ENCODE measurements at places on chromosomes 16 and 17.
A peak's percentile ranks its signal among the peaks of the same experiment; 100 is the strongest.

- DNase-seq, result no peak
Measured at GRCh38 chr16:49643429-49644144, 212.3 kb downstream of the ZNF423 start.

GRCh38 chr17:73135766-73136165 lies 29.0 kb upstream of the SSTR2 start:
- no peak for DNase-seq

DNA sequence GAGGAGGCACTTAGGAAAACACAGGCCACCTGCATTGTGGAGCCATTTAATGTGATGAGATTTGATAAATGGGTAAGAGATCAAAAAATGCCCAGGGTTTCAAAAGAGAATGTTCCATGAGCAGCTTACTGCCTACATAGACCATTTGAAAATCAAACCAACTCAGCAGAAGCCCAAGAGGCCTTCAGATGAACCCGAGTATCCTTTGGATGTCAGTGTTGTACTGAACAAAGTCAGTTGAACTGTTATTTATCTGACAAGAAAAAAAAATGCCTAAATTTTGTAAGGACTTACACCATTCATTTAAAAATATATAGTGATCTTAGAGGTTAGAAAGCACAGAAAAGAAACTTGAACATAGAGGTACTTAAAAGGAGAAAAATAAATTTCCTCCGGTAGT lies 381.7 kb downstream of the ZFHX3 start:
- no peak for DNase-seq

- DNase-seq, result no peak
Measured at GRCh38 chr17:51352798-51353197, 92.5 kb downstream of the UTP18 start.

DNA sequence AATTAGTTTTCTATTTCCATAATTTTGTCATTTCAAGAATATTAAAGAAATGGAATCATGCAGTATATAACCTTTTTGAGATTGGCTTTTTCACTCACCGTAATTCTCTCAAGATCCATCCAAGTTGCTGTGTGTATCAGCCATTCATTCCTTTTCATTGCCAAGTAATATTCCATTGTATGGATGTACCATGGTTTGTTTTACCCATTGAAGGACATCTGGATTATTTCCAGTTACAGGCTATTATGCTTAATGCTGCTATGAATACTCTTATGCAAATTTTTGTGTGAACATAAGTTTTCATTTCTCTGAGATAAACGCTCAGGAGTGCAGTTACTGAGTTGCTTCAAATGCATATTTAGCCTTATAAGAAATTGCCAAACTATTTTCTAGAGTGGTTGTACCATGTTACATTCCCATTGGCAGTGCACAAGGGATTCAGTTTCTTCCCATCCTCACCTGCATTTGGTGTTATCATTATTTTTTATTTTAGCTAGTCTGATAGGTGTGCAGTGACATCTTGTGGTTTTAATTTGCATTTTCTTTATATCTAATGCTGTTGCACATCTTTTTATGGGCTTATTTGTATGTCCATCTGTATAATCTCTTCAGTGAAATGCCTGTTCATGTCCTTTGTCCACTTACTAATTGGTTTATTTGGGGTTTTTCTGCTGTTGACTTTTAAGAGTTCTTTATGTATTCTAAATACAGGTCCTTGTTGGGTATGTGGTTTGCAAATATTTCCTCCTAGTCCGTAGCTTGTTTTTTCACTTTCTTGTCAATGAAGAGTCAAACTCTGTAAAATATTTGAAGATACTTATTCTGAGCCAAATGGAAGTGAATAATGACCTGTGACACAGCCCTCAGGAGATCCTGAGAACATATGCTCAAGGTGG lies 32.7 kb downstream of the BMERB1 start:
- DNase-seq, result peak; percentile 22

DNA sequence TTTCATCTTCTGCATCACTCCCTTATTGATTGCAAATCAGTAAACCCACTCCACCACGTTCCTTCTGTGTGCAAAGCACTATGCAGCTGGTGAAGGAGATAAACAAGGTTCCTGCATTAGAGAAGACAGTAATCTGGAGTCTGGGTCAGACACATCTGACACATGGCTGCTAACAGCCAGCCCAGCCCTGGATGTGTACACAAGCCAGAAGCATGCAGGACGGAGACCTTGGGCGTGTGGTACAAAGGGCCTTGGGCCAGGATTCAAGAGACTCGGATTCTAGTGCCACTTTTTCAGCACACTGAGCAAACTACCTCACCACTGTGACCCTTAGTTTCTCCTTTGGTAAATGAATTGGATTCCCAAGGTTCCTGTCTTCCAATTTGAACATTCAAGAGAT lies 86.6 kb upstream of the DNAH9 start:
- DNase-seq, result no peak

DNA sequence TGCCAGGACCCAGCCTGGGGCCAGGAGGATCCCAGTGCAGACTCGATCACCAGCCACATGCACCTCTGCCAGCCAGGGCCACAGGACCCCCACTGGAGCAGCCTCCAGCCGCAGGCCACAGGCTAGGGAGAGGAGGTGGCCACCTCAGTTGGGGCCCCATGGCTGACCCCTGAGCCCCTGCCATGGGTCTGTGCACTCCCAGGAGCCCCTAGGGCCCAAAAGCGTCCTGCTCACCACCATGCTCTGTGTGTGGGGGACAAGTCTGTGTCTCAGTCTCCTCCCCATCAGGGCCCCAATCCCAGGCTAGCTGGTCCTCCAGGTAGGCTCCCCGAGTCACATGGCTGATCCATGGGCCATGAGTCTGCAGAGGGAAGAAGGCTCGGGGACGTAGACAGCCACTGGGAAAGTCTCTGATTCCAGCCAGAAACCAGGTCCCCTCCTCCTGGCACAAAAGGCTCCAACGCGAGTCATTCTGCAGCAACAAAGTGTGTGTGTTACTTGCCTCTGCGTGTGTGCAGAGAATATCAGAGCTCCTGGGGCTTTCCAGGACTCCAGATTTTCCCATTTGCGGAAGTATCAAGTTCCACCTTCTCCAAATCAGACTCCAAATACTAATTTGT lies 6.1 kb upstream of the PRSS8 start:
- no peak for DNase-seq

DNA sequence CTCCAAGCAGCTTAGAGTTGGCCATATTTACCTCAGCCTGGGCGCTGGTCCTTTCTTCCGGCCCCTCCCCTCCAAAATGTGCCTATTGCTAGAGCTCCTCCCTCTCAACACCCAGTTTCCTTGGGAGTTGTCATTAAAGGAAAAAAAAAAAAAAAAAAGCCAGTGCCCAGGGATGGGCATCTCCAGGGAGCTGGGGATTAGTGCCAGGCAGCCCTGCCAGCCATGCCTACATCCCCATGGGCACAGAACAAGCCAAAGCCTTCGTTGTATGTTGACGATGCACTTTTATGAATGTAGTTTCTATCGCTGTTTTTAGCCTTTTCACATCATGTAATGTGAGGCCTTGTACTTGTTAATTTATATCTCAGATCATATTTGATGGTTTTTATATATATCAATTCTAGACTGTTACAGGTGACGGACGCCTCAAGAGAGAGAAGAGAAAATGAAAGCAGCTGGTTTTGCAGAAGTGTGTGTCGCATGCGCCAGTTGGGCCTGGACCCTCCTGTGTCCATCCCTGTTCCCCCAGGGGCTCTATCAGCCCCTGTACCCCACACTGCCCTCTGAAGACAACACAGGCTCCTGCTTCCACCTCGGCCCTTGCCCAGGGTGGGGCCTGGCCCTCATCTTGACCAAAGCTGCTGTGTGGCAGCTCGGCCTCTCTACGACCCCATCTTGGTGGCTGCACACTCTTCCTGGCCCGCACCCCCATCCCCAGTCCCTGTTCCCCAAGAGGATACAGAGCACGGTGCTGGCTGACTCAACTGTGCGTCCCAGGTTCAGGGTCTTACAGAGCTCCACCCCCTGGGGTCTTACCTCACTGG lies 4.8 kb downstream of the LIMD2 start:
- no peak for DNase-seq

GRCh38 chr16:3810198-3810664 lies 70.3 kb downstream of the CREBBP start:
- no peak for DNase-seq

- DNase-seq, result peak; percentile 83
Measured at GRCh38 chr17:42744283-42744805, 496 bp downstream of the EZH1 start.

GRCh38 chr16:87993901-87994300 lies 42.7 kb downstream of the BANP start:
- no peak for DNase-seq

DNA sequence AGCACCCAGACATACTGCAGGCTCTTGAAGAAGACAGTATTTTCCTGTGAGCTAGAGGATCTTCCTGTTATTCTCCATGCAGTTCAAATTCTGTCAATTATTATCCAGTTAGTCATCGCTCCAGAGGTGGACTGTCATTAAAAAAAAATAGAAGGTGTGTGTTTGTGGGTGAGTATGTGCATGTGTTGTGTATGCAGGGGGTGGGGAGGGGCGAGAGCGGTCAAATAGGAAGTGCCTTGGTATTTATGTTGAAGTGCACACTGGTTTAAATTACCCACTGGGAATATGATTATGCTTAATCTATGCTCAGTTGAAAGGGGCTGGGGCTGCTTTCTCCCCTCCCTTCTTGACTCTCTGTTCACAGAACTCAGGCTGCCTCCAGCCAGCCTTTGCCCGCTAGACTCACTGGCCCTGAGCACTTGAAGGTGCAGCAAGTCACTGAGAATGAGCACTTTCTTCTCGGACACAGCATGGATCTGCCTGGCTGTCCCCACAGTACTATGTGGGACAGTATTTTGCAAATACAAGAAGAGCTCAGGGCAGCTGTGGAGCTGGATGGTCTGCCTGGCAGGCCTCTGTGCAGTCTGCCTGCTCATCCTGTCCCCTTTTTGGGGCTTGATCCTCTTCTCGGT lies at the start of gene HSD17B2:
TSS of gene HSD17B2 (plus strand) at position 273 of the 632 bp plus-strand sequence. CDS start at position 445, 172 bp downstream.
- DNase-seq, result no peak

DNA sequence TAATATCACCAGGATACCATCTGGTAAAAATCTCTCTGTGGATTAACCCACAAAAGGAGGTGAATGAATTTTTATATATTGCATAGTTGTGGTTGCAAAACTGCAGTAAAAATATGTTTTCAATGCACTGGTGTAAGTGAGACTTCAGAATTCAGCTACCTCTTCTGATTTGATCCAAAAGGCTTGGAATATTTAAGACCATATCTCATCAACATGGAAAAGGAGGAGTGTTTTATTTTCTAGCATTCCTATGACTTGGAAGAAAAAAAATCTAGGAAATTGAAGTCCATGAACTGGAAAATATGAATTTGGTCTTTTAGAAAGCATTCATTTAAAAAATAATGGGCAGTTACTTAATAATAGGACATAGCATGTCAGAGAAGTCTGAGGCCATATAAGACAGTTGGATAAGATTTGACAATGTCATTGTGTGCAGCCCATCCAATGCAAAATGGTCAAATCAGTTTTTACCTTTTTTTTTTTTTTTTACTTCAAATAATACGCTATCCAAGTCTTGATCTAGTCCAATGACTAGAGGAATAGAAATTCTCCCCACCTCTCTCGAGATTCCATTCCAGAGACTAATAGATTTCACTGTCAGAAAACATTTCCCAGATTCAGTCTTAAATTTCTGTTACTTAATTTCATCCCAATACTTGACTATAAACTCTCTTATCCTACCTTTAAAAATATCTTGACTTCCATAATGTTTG lies 364.9 kb upstream of the PMFBP1 start:
- no peak for DNase-seq

DNA sequence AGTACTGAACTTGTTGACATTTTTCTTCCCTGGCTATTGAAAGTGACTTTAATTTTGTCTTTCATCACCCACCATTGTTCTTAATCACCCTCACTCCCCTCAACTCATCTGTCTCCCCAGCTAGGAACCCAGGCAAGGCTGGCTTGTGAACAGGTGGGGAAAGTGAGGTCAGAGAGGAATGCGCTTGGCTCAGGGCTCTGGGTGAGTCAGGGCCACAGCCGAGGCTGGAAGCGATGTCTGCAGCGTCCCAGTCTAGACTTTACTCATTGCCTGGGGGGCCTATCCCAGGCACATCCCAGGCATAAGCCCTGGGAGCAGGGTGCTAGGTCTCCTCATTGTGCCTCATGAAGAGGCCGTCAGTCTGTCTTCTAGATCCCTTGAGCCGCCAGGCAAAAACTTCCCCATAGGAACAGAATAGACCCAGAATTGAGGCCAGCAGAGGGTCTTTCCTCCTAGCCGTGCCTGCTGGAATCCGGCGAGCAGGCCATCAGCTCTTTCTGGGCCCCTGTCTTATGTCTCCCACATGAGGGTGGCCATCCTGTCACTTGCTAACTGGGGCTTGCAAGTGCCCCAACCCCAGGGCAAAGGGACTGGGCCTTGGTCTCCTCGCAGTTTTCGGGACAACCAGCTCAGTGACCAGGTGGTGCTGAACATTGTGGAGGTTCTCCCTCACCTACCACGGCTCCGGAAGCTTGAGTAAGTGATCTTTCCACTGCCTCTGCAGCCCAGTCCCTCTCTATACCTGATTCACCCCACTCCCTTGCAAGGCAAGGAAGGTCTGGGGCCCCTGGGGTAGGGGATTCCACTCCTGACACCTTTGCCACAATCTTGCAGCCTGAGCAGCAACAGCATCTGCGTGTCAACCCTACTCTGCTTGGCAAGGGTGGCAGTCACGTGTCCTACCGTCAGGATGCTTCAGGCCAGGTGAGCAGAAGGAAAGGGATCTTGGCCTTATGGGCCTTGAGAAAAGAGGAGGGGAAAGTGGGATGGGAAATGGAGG lies 40.1 kb downstream of the NLRC5 start:
- no peak for DNase-seq

DNA sequence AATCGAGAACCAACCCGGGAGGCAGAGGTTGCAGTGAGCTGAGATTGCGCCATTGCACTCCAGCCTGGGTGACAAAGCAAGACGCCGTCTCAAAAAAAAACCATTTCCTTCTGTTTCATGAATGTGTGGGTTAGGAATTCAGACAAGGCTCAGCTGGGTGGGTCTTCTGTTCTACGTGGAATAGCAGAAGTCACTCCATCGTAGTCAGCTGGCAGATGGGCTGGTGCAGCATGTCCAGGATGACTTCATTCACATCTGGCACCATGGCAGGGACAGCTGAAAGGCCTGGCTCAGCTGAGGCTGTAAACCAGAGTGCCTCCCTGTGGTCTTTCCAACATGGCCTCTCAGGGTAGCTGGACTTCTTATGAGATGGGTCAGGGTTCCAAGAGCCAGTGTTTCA lies 89.0 kb downstream of the C17orf67 start:
- DNase-seq, result no peak

DNA sequence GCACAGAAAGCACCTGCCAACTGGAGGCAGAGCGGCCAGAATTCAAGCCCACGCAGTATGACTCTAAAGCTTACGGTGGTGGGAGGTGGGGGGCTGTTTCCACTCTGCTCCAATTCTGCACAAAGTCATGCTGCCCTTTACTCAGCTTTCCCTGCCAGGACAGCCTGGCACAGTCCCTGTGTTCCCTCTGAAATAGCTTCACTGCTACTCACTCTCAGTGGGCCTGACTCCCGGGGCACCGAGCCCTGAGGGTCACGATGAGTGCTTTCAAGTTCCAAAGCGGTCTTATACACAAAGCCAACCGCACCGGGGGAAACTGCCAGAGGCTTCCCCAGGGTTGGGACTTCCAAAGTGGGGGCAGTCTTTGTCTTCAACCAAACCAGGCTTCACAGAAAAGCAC lies 306.1 kb upstream of the XYLT1 start:
- DNase-seq, result no peak

GRCh38 chr16:25134166-25134700 lies 22.7 kb downstream of the LCMT1 start:
- no peak for DNase-seq

Measured in NCI-H510A treated with DMSO at 0.1 percent for 48 hours (cell line).